Stimulated activated CD4-positive, alpha-beta T cell treated with anti-CD3 and anti-CD28 coated beads, Interleukin-15, amount 100 ng/mL, for 1 hour (primary cell): ENCODE measurements at places on chromosomes 1 and 21.

GRCh38 chr1:24373044-24373443, 40.5 kb downstream of the STPG1 start:
- DNase-seq = no peak

DNA sequence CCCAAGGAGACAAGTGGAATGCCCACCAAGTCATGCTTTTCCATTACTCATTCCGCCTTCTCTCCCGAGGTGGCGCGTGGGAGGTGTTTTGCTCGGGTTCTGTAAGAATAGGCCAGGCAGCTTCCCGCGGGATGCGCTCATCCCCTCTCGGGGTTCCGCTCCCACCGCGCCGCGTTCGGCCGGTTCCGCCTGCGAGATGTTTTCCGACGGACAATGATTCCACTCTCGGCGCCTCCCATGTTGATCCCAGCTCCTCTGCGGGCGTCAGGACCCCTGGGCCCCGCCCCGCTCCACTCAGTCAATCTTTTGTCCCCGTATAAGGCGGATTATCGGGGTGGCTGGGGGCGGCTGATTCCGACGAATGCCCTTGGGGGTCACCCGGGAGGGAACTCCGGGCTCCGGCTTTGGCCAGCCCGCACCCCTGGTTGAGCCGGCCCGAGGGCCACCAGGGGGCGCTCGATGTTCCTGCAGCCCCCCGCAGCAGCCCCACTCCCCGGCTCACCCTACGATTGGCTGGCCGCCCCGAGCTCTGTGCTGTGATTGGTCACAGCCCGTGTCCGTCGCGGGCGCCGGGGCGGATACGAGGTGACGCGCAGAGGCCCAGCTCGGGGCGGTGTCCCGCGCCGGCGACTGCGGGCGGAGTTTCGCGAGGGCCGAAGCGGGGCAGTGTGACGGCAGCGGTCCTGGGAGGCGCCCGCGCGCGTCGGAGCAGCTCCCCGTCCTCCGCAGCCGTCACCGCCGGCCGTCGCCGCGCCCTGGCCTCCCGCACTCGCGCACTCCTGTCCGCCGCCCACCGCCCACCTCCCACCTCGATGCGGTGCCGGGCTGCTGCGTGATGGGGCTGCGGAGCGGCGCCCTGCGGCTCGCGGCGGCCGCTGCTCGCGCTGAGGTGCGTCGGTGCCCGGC, at the start of gene KIF1B:
Gene KIF1B, plus strand, starts transcription at position 666 of the 906 bp plus-strand sequence. CDS start 21,759 bp downstream, outside the sequence.
- peak; percentile 94 for DNase-seq

DNA sequence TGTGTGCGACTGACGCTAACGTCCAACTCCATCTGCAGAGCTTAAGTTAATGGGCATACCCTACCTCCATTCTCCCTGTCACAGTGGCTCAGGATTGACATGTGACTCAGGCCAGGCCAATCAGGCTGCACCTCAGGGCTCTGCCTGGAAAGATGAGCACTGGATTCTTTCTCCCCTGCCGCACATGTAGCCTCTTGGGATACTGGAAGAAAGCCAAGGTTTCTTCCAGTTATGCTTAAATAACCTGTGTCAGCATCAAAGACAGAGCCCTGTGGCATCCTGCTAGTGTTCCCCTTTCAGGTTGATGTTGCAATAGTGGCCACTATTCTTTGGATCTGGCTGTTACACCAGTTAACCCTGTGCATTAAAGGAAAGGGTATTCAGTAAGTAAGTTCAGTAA, 55.0 kb upstream of the SYT6 start:
- DNase-seq = no peak

GRCh38 chr1:55539652-55540512, 324.7 kb upstream of the USP24 start:
- DNase-seq = no peak

DNA sequence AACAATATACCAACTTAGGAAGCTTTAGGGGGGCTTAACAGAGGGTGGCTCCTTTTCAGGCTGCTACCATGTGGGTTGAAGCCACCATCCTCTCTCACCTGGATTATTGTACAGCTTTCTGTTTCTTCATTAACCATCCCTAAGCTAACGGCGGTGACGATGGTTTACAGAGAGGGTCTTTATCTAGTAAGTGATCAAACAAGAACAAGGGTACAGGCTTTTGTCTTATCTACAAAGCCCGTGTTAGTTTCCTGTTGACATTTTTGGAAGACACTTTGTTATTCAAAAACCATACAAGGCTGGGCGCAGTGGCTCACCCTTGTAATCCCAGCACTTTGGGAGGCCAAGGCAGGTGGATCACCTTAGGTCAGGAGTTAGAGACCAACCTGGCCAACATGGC, 20.4 kb downstream of the SLC25A33 start:
- DNase-seq = no peak

DNA sequence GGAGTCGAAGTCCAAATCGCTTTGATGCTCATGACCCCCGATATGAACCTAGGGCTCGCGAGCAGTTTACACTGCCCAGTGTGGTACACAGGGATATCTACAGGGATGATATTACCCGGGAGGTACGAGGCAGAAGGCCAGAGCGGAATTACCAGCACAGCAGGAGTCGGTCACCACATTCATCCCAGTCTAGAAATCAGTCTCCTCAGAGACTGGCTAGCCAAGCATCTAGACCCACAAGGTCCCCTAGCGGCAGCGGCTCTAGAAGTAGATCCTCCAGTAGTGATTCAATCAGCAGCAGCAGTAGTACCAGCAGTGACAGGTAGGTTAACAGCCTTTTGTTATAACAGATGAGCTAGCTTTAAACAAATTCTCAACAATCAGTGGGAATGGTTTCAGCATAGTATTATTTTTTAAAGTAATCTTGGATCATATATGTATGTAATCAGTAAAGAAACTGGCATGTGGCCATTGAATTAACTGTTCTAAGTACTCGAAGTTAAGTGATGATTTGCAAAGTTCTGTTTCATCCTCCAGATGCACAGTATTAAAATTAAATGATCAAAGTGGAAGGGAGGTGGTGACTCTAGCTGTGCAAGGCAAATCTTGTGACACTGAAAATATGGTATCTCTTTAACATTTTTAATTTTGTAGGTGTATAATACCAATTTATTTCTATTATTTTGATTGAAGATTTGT, 29.0 kb downstream of the SPEN start:
- DNase-seq = no peak

GRCh38 chr1:156146020-156146768, 7.2 kb upstream of the SEMA4A start:
- no peak for DNase-seq

- DNase-seq = no peak
Measured at GRCh38 chr1:220908757-220909156, 29.5 kb downstream of the HLX start.

GRCh38 chr1:87149241-87150041, 179.2 kb upstream of the LMO4 start:
- no peak for DNase-seq

DNA sequence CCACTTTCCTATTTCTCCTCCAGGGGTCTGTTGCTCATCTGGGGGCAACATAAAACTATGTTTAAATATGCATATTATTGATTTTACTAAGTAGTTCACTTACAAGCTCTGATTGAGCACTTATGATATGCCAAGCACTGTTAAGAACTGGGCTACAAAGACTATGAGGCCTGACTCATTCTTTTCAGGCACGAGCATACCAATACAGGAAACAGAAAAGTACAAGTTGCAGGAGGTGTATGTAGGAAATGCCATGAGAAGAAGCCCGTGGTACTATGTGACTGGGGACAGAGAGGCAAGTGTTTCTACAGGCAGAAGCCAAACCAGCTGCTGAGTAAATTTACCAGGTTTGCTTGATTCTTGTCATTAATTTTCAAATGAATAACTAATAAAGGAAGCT, 120.4 kb upstream of the PTGFR start:
- DNase-seq = no peak

- no peak for DNase-seq
Measured at GRCh38 chr1:162303004-162303344, 73.7 kb downstream of the SPATA46 start.

DNA sequence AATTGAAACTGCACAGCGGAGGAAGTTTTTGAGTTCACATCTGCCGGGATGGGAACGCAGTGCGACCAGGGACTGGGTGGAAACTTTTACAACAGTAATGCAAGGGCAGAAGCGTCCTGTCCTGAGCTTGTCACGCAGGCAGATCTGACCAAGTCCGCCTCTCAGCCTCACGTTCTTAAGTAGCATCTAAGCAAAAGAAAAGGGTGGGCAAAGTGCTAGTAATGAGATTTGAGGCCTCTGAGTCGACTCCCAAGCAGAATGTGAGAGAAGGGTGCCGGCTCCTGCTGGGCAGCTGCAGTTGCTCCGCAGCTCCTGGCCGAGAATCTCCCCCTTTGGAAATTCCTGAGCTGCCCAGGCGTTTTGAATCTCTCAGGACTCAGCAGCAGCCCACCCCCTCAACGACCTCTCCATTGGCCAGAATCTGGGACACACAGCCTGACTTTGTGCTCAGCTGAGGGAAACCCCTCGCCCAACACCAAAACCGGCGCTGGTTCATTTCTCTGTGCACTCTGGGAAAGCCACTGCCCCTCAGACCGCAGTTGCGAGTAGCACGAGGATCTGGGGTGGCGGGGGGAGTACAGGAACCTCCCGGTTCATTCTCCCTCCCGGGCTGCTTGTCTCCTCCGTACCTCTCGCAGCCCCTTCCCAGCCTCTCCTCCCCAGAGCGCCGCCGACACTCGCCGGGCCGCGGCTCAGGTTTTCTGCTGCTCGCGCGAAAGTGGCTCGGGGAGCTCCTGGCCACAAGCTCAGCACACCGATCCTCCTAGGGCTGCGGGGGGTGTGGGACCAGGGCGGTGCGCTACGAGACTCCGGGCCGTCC, 913 bp upstream of the S1PR1 start:
- DNase-seq = peak; percentile 35

DNA sequence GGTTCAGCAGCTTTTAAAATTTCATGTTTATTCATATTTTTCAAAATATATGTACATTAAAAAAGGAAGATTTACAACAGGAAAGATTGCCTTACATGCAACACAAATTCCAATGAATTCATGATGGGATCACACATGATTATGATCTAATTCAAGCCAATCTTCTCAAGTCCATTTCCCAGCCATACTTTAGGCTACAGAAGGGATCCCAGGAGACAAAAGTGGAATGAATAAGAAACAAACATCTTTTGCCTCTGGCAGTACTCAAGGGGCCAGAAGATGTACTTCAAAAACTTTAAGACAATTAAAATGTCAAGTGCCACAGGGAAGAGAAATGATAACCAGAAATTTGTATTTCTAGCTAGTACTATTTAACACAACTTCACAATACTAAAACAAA, 10.2 kb upstream of the SH2D5 start:
- no peak for DNase-seq

DNA sequence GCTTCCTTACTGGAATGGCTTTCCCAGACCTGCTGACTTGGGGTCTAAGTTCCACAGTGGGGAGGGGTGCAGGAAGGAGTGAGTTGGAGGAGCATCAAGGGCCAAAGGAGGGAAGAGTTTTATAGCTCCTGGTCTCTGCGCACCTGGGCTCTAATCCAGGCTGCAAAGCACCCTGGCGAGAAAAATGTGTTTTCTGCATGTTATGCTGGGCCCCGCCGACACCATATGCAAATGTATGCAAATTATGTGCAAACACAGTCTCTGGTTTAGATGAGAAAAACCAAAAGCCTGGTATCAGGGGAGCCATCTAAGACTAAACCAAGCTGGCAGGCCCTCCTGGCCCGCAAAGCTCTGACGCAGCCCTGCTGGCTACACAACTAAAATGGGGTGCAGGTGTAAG, 95.0 kb downstream of the VWA5B1 start:
- no peak for DNase-seq

- no peak for DNase-seq
Measured at GRCh38 chr1:18347559-18347958, 133.2 kb upstream of the KLHDC7A start.

DNA sequence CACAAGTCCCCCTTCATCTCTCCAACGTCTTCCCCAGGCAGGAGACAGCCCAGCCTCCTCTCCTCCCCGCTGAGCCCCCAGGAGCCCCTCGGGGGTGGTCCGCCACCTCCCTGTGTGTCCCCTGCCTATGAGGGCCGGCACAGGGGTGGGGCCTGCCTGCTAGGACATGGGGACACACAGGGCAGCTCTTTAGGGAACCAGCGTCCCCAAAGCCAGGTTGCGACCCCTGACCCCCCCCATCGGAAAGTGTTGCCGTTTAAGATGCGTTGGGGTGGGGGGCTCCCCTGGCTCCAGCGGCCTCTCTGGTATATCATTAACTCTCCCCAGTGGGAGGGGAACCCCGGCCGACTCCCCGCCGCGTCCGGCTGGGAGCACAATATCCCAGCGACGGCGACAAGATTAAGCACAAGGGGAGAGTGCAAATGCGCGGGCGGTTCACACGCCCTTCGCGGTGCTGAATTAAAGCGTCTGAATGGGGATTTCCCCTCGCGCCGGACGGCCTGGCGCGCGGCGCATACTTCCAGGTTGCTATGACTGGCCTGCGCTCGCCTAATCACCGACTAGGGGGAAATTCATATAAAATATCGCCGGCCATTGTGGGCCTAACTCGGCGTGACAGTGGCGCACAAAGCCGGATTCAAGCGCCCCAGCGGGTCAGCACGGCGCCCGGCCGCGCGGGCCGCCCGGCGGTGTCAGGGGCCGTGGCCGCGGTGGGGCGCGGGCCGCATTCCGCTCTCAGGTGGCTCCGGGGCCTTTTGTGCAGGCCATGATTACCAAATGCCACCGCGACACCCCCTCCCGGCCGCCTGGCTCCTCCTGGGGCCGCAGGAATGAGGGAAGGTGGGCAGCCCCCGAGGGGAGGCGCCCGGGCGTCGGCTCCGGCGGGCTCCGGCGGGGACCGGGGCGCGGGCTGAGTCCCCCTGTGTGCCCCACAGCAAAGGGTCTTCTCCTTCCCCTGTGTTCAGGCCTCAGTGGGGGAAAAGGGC, 30.9 kb downstream of the WNT3A start:
- no peak for DNase-seq

DNA sequence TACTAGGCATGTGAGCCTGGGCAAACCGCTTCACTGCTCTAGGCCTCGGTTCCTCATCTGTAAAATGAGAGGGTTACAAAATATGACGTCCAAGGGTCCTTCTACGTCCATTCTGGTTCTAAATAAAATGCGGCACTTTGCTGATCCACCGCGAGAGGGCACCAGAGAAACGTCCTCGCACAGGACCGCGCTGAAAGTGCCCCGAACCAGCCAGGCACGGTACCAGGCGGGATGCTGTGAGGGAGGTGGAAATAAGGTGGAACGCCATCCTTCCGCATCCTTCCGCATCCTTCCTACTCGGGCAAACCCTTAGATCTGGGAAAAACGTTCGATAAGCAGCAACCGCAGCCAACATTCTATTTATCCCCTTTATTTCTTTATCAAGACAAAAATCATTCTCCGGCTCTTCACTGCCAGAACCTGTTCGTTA, 60.3 kb upstream of the KRTAP19-8 start:
- DNase-seq = peak; percentile 47
